OCI-M1 (cell line): ENCODE measurements at places on chromosomes 2 and 18.
A peak's percentile ranks its signal among the peaks of the same experiment; 100 is the strongest.

- DNase-seq, result peak; percentile 46
Measured at GRCh38 chr2:215435870-215436704, at the start of gene FN1. FN1 (minus strand) TSS chr2:215436068; CDS start chr2:215435802, 266 bp downstream.

DNA sequence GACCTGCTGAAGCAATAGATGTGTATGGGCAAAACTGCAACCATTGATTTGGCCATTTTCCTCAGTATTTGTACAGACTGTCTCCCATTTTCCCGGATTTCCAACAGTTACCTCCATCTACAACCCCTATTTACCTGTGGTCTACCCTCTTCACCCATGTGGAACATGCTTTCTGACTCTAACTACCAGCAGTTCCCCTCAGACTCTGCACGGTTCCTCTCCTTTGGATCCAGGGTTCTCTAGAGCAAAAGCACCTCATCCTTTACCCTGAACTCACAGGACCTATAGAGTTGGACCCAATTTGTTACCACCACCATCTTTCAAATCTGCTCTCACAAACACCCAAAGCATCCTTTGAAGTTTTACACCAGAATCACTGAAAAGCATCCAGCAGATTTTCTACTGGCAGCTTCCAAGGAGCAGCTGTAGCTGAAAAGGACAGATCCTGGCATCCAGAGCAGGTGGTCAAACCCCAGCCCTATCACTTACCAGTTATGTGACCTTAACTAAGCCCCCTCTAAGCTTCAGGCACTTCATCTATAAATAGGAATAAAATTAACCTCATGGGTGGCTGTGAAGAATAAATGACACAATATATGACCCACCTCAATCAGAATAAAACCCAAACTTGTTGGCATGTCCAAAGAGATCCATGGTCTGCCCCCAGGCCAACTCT, 15.3 kb downstream of the CYTIP start:
- no peak for DNase-seq

- no peak for DNase-seq
Measured at GRCh38 chr2:238339814-238340213, 19.5 kb downstream of the TRAF3IP1 start.

- DNase-seq, result no peak
Measured at GRCh38 chr18:68861365-68861764, 63.5 kb downstream of the CCDC102B start.

GRCh38 chr2:26875065-26875634, 27.2 kb downstream of the DPYSL5 start:
- DNase-seq, result no peak

GRCh38 chr2:187581125-187581896, 27.1 kb upstream of the TFPI start:
- peak; percentile 84 for DNase-seq
